Right renal cortex interstitium (tissue), 3 donors: ENCODE measurements at places on chromosomes 4 and X.

- DNase-seq, result no peak
Observed at GRCh38 chrX:17494216-17494615, 119.2 kb downstream of the NHS start.

- no peak for DNase-seq
Observed at GRCh38 chr4:80434238-80434637, 98.7 kb downstream of the CFAP299 start.

- no peak for DNase-seq
Observed at GRCh38 chr4:2408401-2408958, 10.0 kb downstream of the ZFYVE28 start.

DNA sequence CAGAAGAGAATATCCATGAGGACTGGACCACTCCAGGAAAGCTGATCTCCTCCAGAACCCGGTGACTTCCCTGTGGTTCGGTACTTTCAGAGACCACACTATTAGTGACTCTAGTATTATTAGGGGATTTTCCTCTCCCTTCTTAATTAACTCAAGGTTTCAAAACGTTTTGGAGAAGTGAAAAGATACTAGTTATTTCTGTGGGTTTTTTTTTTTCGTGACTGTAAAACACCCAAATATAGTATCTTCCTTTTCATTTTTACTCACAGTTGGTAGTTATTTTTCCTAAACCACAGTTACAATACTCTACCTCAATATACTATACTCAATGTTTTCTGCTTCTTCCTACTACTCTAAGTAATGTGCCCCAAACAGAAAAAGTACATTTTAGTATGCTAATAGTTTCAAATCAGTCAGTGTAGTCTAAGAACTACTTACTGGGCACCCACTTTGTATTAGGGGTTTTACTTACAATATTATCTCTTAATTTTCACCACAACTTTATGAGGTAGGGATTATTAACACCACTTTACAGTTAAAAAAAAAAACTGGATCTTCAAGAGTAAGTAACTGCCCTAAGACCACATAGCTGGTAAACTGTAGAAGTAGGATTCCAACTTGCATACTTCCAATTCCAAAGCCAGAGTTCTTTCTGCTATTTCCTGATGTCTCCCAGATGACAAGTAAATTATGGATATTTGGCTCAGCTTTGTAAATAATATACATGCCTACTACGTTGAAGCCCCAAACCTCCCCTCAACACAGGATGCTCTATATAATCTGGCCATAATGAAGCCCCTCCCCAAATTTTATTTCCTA lies 45.0 kb downstream of the SLC9A7 start:
- DNase-seq, result no peak

- DNase-seq, result no peak
Observed at GRCh38 chr4:2251073-2251794, 9.3 kb upstream of the HAUS3 start.

DNA sequence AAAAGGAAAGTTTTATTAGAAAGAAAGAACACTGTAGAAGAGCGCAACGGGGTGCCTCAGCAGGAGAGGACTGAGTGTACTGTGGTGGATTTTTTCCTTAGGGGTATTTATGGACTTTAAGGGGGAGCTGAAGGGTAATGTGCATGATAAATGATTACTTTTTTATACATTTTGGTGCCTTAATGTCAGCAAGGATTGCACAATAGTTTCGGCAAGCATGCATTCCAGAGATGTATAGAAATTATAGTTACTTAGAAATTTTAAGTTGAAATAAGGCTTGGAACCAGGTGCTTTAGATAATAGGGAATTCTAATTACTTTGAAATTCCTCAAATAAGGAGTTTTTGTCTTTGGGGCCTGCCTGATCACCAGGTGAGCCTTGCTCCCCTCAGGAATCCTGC lies 30.5 kb upstream of the SERPINA7 start:
- DNase-seq, result no peak

- no peak for DNase-seq
Observed at GRCh38 chr4:64713256-64713840, 304.1 kb upstream of the TECRL start.

DNA sequence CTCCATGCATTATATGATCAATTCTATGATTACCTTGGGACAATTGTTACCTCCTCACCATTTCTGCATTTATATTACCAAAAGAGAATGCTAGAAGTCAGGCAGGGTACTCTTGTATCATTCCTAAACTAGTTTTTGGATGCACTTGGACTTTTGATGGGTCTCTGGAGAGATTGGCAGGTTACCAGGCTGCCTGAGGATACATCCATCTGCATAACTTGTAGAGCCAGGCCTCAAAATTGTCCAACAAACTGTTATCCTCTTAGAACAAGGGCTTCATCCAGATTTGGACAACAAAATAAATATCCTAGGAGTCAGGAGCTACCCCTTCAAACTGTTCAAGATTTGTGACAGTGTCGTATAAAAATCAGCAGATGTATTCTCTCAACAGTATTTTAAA lies 326.1 kb downstream of the IL15 start:
- no peak for DNase-seq

DNA sequence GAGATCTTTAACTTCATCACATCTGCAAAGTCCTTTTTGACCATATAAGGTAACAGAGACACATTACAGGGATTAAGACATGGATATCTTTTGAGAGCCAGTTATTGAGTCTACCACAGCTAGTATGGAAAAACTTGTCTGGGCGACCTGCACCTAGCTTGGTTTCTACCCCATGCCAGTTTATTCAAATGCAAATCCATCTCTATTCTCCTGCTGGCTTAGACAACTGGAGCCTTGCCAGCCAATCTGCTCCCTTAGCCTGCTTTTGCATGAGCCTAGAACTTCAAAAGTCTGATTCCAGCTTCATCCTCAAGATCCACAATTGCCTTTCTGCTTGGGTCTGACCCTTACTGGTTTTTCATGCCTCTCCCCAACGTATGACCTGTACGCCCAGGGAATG lies 212.0 kb upstream of the AFF2 start:
- no peak for DNase-seq

DNA sequence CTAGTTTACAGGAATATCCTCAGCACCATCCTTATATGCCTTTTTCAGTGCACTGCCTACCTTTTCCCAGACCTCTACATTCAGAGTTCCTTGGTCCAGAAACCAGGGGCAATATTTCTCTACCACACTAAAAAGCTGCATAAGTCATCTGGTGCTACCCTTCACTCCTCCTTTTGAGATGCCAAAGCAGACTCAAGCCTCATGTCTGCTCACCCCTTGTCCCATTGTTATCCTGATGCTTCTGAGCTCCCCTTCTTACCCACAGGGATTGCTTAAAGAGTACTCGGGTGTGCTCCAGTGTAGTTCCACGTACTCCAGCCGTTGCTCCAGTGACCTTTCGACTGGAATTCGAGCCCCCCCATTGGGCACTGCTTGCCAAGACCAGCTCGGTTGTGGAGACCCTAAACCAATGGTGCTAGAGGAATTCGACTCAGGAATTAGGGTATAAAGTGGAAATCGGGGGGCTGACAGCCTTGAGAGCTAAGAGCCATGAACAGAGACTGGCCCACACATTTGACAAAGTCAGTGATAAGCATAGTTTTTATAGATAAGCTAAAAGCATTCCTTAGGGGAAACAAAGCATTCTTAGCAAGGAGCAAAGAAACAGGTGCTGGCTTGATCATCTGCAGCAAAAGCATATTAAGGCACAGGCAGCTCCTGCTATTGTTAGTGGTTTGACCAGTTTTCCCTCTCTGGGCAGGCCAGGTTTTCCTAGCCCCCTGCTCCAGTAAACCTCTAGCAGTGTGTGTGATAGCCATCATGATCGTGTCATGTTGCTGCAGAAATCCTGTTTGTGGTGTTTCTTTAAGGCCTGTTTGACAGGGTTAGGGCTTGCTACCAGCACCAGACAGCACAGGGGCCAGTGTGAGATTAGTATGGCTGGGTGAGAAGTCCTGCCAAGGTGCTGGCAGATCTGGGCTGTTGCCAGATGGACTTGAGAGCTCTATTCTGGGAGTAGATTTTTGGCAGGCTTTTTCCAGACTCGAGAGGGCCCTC lies 57.5 kb upstream of the WDR1 start:
- DNase-seq, result no peak

DNA sequence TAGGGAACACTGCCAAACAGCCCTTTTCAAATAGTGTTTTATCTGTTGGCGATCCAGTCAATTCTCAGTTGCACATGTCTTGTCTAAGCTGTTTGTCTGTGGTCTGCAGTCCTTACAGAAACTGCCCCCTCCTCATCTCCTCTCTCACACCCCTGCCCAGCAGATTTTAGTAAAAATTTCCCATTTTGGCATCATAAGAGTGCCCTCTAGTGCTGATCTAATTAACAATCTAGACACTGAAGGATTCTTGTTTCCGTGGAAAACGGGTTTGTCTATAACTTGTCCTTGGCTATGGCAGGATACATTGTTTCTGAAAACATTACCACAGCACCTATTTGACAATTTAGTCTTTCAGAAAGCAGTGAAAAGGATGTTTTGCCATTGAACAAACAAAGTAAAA lies 227.2 kb upstream of the MBNL3 start:
- DNase-seq, result no peak

- DNase-seq, result no peak
Observed at GRCh38 chr4:4735870-4736269, 123.6 kb upstream of the MSX1 start.

- no peak for DNase-seq
Observed at GRCh38 chr4:113979905-113980615, 613 bp upstream of the ARSJ start.

GRCh38 chr4:90357117-90357710 lies 230.0 kb downstream of the CCSER1 start:
- peak; percentile 27 for DNase-seq

DNA sequence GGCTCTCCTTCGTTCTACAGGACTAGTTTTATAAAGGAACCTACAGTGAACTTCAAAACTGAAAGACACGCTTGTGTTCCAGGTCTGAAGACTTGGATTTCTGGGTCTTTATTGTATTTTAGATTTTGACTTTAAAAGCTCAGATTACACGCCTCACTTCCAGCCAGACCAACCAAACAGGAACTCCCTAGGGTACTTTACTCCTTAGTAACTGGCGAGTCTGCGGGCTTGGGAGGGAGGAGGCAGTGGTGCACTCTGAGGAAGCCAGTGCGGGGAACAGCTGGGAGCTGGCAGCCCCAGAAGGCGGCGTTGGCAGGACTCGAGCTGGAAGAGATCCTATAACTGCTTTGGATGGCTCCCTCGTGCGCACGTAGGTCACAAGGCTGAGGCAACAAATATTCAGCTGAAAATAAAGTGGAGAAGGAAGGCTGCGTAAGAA lies 391 bp upstream of the PHKA1 start:
- DNase-seq, result no peak

DNA sequence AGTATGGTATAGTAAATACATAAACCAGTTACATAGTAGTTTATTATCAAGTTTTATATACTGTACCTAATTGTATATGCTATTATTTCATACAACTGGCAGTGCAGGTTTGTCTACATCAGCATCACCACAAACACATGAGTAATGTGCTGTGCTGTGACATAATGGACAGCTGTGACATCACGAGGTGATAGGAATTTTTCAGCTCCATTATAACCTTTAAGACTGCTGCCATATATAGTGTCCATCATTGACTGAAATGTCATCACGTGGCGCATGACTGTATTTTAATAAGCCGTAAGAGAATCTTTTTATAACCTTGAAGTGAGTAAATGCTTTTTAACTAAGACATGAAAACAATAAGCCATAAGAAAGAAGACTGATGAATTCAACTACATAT lies 44.8 kb upstream of the ANK2 start:
- no peak for DNase-seq

GRCh38 chr4:87704001-87704400 lies 53.9 kb downstream of the DMP1 start:
- DNase-seq, result no peak

DNA sequence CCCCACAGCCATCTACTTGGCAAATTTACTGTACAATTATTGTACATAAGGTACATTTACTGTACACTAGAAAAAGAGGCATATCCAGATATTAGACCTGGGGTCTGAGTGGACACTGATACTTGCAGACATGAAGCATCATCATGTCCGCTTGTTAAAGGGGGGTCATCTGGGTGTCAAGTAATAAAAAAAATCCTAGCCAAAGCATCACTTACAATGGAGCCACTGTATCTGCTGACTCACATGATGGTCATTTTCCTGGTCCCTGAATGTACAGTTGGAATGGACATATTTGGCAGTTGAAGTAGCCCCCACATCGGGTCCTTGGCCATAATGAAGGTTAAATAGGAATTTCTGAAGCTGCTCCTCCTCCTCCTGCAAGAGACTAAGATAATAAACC lies 228.8 kb downstream of the THOC2 start:
- no peak for DNase-seq

DNA sequence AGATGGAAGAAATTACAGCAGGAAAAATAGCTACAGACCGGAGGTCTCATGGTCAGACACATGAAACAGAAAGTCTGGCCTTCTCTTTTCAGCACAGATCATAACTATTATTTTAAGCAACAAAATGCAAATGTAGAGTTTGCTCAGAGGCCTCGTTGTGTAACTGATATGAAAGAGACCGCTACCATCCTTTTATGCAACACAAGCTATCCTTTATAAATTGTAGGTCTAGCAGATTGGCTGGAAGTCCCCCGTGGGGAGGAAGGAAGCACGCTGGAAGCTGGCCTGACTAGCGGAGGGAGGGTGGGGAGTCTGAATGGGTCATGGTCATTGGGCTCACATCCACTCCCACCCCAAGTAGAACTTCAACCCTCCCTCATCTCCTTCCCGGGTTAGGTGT lies 27.7 kb downstream of the DMP1 start:
- no peak for DNase-seq

DNA sequence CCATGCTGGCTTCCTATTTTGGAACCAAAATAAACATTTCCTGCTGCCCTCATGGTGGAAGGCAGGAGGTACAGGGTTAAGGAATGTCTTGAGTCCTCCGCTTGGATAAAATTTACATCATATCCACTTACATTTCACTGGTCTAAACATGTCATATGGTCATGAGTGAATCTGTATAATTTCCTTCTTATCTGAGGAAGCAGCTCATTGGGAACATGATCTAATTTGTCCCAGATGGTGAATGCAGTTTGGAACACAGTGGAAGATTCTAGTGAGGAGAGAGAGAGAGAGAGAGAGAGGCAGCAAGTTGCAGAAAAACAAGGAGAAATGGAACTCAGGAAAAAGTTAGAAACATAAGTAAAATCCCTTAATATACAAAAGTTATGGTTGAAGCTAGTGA lies 46.8 kb downstream of the MXRA5 start:
- no peak for DNase-seq
